ENCODE measurements at places on chromosomes 4 and X.

DNA sequence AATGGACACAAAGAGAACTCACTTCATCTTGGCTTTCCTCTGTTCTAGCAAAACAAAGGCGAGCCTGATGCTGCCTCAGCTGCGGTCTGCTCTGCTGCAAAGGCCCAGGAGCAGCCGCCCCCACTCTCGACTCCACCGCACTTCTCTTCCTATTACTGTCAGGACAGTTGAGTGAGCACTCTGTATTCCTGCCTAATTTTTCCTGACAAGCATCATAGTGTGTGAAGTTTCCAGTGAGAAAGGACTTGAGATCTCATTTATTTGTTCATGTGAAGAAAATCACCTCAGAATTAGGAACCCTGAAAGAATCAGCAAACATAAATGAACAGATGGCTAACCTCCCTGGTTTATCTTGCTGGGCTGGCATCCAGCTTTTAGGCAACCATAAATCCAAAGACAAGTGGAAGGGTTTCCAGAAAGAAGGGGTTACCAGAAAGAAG, 15.6 kb downstream of the SCARB2 start:
- peak overlapping the region; percentile 50 for H3K27ac ChIP-seq
- DNase-seq: no peak
- peaks cover 32% of the 10 kb centered on the region for H3K4me1 ChIP-seq

DNA sequence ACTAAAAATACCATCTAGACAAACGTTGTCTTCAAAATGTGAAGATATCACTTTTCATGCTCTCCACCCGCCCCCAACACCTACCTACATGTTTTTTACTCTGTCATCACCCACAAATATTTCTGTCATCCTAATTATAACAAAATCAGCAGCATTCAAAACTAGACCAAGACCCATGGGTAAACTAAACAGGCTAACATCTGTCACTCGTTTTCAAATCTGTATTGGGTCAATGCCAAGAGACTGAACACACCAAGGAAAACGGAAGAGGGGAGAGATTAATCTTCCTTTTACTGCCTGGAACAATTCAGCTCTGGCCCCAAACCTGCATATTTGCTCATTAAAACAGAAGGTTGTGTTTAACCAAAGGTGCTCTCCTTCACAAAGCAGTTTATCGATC, 17.5 kb downstream of the FAM184B start:
- no peak for DNase-seq
- H3K4me3 ChIP-seq: no peak overlapping the region
- peaks cover 6% of the 10 kb centered on the region for H3K27me3 ChIP-seq

DNA sequence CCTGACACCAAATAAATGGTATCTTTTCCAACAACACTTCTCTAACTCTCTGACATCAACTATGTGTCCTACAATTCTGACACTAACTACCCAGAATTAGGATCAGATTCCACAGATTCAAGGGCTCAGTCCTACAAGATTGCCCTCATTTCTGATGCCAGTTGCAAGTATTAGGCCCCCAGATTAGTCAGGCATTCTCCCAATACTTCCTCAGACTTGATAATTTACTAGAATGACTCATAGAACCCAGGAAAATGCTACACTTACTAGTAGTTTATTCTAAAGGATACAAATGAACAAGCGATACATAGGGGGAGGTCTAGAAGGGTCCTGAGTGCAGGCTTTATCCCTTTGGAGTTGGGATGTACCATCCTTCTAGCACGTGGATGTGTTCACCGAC, 8.5 kb downstream of the TIGD2 start:
- H3K27ac ChIP-seq: no peak overlapping the region
- no peaks in the 10 kb centered on the region for H3K27me3 ChIP-seq
- no peaks in the 10 kb centered on the region for H3K36me3 ChIP-seq
- DNase-seq: no peak
- no peak overlapping the region for H3K4me3 ChIP-seq
- H3K4me1 ChIP-seq: peaks cover 4% of the 10 kb centered on the region

DNA sequence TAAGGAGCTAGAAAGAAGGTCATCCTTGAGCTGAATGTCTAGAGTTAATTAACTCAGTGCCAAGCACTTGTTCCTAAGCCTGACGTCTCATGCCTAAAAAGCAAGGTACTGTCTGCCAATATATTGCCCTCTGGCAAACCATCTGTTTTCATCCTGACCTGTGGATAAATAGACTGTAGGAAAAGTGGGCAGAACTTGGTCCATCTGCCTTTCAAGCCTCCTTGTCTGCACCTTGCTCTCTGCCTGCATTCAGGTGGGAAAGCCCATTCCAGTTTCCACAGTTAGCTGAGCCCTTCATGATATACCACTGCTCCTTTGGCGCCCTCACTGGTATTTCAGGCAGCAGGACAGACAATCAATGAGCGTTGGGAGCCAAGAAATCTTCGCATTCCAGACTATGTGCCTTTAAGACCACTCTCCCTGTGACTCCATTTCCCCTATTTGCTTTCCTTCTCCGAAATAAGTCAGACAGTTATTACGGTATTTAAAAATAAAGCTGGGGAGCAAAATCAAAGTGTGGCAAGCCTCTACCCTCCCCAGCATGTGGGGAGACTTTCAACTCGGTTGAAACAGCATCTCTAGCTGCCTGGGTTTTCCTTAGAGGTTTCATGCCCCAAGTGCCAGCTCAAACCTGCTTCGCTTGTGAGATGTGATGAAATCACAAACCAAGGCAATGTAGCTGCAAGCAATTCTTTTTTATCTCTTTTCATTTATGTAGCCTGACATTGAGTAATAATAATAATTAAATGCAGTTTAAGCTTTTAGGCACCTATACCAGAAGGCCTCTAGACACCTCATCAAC, 2.5 kb upstream of the CCDC149 start:
- H3K27ac ChIP-seq: no peak overlapping the region
- no peak overlapping the region for H3K4me3 ChIP-seq
- H3K27me3 ChIP-seq: peaks cover 42% of the 10 kb centered on the region
- H3K36me3 ChIP-seq: peaks cover 2% of the 10 kb centered on the region
- peaks cover 2% of the 10 kb centered on the region for H3K4me1 ChIP-seq

Measured in activated naive CD4-positive, alpha-beta T cell treated with anti-CD3 and anti-CD28 coated beads, Interleukin-2, amount 10 ng/mL, durations not matched to agents 7 days and 5 days (primary cell).